ENCODE measurements at places on chromosomes 16 and 17. TPM values are rescaled to one million over a fixed set of nuclear protein-coding genes. Genes with fewer than 3 reads are reported as not detected.

MRPS7 gene
- 36.1 TPM for total RNA-seq

ASB16 gene
- 0.51 TPM for total RNA-seq

NOMO2 gene
- total RNA-seq = 67.3 TPM

GRCh38 chr16:72819345-72819744 lies 228.6 kb downstream of the ZFHX3 start:
- no peak for DNase-seq

All from activated naive CD8-positive, alpha-beta T cell treated with anti-CD3 and anti-CD28 coated beads, Interleukin-2, amount 10 ng/mL, durations not matched to agents 7 days and 5 days (primary cell).